ENCODE measurements at places on chromosomes 2 and 18.

DNA sequence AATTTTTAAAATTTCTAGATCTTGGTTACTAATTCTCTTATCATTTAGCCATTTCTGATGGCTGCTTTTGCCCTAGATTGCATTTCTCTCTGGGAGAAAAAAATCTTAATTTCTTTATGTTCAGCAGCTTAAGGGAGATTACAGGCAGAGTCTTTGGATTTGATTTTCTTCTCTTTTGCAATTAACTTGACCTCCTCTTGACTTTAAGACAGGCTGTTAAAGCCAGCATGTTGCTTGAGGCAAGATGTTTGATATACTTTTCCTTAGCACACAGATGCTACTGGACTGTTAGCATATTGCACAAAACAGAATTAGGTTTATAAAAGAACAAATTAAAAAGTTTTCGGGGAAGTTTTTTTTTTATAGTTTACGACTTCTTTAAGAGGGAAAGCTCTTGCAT, 50.0 kb downstream of the XRCC5 start:
- DNase-seq: no peak

DNA sequence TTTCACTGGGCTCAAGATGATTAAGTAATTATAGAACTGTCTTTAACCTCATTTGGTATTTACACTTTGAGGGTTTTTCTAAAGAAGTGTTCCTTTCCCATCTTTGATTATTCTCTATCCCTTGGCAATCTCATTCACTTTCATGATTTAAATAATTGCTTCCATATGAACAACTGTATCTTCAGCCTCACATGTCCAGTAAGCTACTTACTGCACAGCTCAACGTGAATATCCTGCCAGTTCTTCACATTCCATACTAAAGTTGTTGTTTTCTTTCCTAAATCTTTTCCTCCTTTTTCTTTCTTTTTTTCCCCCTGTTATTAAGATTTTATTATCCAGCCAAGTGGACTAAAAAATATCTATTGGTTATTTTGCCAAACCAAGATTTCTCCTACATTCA, 37.7 kb downstream of the ZC3H15 start:
- no peak for DNase-seq

DNA sequence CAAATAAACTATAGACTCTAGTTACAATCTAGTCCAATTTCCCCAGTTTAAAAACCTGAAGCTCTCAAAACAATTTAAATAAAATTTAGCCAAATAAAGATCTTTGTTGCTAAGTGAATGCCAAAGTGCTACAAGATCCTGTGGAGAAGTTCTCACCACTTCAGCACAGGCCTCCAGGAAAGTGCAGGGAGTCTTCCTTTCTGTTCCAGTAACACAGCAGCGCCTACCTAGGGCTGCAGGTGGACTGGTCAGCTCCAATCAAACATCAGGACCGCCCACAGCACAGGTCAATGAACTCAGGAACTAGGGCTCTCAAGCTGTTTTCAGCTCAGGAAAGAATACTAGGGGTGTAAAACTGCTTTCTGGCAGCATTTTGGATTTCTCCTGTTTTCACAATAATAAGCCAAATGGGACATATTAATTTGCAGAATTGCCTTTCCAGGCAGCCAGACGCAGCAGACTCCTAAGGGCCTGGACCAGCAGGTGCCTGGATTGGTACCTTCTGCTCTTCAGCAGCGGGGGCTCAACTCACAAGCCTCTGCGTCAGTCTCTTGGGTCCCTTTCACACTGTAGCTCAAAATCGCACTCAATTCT, 1.5 kb downstream of the FAM110C start:
- no peak for DNase-seq

GRCh38 chr2:64652231-64653108, 1.2 kb downstream of the SERTAD2 start:
- DNase-seq: no peak

GRCh38 chr2:205495819-205496218, 186.5 kb upstream of the NRP2 start:
- no peak for DNase-seq

- DNase-seq: no peak
Measured at GRCh38 chr2:106706283-106706682, 179.7 kb downstream of the ST6GAL2 start.

GRCh38 chr2:3128786-3129185, 248.8 kb downstream of the EIPR1 start:
- DNase-seq: no peak

Data from substantia nigra (tissue), 51 donors.